ENCODE measurements at places on chromosomes 4 and X.

DNA sequence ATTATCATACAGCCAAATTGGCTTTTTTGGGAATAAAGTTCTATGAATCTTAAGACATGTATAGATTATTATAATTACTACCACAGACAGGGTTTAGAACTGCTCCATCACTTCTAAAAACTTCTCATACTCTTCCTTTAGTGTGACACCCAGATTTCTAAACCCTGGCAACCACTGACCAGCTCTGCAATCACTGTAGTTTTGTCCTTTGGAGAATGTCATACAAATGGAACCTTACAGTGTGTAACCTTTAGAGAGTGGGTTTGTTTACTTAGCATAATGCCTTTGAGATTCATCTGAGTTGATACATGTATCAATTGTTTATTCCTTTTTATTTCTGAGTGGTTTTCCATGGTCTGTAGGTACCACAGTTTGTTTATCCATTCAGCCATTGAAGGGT lies 95.0 kb downstream of the TMEM164 start:
- no peak for DNase-seq

- no peak for DNase-seq
Observed at GRCh38 chr4:38710053-38710452, 46.1 kb downstream of the KLF3 start.

DNA sequence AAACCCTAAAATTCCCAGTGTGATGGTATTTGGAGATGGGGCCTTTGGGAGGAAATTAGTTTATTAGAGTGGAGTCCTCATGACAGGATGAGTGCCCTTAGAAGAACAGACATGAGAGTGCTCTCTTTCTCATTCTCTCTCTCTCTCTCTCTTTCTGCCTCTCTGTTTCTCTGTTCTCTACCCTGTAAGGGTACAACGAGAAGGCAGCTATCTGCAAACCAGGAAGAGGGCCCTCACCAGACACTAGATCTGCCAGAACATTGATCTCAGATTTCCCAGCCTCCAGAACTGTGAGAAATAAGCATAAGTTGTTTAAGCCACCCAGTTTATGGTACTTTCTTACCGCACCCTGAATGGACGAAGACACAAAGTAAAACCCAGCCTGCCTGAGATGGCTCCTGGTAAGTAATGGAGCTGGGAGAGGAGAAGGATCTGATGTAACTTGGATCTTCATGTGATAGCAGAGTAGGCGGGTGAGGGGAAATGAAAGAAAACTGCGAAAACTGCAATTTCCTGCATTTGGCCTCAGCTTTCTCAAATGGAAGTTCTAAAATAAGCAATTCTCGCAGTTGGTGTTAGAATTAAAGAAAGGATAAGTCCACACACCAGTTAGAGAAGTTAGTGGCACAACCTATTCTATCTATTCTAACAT lies 8.7 kb upstream of the CDS1 start:
- no peak for DNase-seq

DNA sequence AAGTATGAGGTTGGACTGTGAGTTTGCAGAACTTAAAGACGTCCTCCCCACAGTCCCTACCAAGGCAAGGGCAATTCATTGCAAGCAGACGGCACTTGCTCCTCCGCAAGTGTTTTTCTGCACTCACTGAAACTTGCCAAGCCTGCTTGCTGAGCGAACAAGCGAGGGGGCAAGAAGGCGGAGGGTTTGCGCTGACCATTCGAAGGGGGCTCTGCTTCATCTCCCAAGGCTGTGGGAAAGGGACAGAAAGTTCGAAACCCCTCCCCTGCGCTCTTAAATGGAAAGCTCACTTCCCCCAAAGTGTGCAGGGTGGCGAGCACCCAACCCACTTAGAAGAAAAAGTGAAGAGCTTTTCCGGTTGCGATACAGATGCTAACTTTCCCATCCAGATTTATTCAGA lies 1.4 kb downstream of the MID1 start:
- no peak for DNase-seq

DNA sequence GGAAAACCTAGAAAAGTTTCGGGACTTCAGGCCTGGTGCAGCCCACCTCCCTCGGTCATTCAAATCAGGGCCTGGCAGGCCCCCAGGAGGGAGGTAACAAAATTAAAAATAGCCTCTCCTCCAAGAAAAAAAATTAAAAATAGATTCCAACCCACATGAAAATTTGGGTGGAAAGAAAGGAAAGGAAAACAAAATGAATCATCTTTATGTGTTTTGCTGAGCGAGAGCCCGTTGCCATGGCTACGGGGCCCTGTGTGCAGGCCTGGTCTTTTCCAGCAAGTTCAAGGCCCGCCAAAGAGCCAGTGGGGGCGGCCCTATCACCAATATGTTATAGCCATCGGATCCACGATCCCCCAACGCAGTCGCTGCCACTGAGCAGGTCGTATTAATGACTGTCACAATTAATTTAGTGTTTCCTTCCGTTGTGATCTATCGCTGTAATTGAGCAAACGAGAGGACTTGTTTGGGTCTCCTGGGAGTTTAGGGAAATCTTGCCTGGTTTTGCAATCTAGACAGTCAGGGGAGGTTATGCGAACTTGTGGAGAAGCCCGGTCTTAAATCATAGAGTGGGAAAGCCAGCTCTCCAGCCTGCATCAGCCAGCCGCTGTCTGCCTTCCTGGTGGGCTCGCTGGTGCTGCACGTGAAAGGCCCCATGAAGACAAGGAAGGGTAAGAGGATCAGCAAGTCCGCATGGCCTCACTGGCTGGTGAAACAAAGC lies 452.4 kb downstream of the BCOR start:
- no peak for DNase-seq

- DNase-seq, result no peak
Observed at GRCh38 chr4:150582873-150583286, 929 bp downstream of the MAB21L2 start.

- DNase-seq, result no peak
Observed at GRCh38 chr4:54074381-54074780, 10.0 kb upstream of the CHIC2 start.

DNA sequence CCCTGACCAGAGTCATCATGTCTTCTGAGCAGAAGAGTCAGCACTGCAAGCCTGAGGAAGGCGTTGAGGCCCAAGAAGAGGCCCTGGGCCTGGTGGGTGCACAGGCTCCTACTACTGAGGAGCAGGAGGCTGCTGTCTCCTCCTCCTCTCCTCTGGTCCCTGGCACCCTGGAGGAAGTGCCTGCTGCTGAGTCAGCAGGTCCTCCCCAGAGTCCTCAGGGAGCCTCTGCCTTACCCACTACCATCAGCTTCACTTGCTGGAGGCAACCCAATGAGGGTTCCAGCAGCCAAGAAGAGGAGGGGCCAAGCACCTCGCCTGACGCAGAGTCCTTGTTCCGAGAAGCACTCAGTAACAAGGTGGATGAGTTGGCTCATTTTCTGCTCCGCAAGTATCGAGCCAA lies 11.0 kb downstream of the MAGEA4 start:
- DNase-seq, result no peak
